ENCODE measurements at places on chromosomes 1 and 21.

DNA sequence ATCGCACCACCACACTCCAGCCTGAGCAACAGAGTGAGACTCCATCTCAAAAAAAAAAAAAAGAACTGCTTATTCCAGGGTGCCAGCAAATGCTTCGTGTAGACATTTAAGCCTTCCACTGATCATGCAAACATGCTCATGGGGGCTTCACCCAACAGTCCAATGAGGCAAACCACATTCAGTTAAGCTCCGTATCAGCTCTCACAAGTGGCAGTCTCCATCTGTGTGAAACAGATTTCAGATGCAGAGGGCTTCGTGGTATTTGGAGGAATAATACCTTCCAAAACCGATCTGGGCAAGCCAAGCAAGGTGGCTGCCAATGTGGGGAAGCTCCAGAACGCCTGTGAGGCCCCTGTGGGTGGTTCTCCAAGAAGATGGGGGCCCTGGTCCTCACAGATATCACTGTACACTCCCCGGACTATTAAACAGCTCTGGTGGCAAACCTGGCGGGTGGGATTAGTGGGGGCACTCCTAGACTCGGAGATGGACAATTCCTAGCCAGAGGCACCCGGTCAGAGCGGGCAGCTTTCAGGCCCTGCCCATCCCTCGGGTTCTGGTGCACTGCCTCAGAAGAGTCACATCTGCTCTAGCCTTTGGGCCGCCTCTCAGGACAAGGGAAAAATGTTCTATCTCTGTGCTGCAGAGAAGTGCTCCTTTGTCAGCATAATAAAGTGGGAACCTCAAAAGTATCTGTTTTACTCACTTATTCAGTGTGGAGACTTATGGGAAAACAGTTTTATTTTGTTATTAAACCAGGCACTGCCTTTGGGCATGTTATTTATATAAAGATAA, 10.2 kb downstream of the CREG1 start:
- DNase-seq: no peak

DNA sequence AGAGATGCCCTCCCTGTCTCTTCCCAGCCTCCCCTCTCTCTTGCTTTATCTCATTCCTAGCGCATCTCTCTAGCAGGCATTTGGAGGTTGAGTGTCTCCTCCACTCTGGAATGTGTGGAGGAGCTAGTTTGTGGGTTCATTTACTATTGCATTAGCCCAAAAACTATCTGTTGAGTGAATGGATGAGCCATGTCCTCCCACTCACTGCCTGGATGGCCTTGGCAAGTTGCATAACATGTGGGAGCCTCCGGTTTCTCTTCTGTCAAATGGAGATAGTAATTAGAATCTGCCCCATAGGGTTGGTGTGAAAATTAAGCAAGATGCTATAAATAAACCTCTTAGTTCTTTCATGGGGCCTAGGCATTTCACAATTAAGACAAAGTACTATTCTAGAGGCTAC, 181.8 kb downstream of the KAZN start:
- no peak for DNase-seq

DNA sequence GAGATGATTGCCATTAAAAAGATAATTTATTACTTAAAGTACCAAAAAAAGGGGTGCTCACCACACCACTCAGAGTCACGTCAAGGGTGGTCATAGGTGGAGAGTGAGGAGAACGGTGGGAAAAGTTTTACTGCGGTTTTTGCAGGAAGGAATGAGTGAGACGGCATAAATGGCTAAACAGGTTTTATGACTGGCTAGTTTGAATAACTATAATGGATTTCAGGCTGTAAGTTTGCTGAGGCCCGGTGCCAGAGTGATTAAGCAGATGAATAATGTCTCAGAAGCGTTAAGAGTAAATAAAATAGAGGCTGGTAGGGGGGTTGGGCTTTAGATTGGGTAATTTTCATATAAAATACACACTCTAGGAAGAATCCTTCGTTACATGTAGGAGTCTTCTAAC, 1337.8 kb downstream of the AMY1C start:
- no peak for DNase-seq

DNA sequence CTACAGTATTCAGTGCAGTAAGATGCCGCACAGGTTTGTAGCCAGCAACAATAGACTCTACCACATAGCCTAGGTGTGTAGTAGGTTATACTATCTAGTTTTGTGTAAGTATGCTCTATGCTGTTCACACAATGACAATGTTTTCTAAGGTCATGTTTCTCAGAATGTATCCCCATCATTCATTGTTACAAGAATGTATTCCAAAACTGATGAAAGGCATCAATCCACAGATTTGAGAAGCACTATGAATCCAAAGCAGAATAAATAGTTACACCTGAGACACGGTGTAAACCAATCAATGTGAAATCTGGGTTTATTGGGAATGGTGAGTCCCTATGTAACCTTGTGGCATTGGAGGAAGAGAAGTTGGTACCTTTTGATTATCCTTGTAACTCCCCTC, 54.5 kb upstream of the MARK1 start:
- no peak for DNase-seq

DNA sequence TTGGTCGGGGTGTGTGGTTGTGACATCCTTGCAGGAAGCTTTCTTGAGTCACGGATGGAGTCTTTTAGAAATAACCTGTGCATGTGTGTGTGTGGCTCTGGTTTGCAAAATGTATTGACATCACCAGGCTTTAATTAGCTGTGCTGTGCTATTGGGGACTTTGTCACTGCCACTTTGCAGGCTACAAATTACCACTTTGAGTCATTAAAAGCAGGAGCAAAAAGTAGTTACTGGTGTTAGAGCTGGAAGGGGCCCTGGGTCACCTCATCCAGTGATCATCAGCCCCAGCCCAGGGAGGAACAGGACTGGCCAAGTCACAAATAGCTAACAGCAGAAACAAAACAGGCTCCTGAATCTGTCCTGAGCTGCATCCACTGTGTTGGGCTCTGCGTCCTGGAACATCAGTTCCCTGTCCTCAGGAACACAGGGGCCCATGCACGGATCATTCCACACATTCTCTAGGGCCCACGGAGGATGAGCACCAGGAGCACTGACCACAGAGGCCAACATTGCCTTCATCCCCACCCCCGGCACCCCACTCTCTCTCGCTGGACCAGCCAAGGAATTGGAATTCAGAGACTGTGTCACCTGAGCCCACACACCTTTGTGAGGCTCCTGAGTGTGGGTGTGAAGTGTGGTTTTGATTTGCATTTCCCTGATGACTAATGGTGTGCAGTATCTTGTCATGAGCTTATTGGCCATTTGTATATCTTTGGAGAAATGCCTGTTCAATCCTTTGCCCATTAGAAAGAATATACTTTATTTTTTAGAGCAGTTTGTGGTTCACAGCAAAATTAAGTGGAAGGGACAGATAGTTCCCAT, 280.1 kb upstream of the C1orf174 start:
- DNase-seq: no peak

GRCh38 chr1:172812118-172812517, 153.2 kb downstream of the FASLG start:
- DNase-seq: no peak

DNA sequence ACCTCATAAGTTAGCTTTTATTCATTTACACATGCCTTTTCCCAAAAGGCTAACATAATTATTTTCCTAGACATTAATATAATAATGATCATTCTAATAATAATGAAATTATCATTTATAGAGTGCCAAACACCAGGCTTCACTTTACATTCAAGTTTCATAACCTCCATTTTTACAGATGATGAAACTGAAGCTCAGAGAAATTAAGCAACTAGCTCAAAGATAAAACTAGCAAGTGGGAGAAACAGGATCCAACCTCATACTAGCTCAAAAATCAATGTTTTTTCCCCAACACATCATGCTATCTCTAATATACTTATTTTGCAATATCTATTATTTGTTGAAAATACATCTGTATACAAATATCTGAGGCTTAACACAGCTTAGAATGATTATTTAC, 14.0 kb downstream of the LPGAT1 start:
- DNase-seq: no peak

GRCh38 chr1:236868625-236869467, 73.8 kb downstream of the MTR start:
- peak; percentile 66 for DNase-seq

- DNase-seq: peak; percentile 76
These were observed 14.4 kb downstream of the SMYD3 start for GRCh38 chr1:246492611-246493245.

GRCh38 chr1:218249338-218250140, 35.6 kb upstream of the RRP15 start:
- DNase-seq: peak; percentile 43

DNA sequence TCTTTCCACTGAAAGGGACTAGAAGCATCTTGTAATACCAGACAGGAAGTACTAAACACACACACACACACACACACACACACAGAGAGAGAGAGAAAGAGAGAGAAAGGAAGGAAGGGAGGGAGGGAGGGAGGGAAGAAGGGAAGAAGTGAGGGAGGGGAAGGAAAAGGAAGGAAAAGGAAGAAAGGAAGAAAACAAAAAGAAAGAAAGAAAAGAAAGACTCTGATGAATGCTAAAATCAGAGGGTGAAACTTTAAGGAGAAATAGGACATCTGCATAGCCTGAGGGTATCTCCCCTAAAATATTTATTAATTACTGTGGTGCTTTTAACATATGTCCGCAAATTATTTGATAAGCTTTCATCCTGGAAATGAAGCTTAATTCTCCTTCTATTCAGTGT, 10.6 kb downstream of the TRIT1 start:
- no peak for DNase-seq

DNA sequence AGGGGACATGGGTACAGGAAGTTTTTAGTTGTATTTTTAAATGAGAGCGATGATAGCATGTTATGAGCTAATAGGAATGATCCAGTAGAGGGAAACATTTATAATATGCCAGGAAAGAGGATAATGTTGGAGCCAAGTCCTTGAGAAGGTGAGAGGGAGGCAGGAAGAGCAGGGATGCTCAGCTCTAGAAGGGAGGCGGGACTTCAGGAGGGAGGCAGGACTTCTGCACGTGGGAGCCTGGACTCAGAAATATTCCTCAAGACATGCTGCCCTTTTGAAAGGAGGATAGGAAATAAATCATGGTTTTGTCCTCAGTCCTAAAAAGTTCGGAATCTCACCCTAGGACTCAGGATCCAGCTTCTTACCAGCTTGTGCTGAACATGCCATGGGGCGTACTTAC, 5.9 kb downstream of the ADARB1 start:
- DNase-seq: no peak

DNA sequence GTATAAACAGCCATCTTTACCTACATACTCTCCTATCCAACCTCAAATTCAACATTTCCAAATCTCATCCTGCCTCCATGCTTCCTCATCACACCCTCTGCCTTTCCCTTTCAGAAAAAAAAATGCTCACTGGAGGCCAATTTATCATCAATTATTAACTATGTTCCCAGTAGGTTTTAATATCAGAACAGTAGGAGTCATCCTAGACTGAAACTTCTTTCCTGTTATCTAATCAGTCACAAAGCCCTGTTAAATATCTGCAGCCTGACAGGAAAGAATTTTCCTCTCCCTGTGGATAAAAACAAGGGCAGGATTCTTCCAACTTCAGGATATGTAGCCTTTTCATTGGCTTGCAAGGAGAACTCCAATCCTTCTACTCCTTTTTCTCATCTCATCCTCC, 28.4 kb downstream of the EGLN1 start:
- DNase-seq: no peak

- peak; percentile 38 for DNase-seq
These were observed 1.5 kb downstream of the MORC3 start for GRCh38 chr21:36321325-36322082.

DNA sequence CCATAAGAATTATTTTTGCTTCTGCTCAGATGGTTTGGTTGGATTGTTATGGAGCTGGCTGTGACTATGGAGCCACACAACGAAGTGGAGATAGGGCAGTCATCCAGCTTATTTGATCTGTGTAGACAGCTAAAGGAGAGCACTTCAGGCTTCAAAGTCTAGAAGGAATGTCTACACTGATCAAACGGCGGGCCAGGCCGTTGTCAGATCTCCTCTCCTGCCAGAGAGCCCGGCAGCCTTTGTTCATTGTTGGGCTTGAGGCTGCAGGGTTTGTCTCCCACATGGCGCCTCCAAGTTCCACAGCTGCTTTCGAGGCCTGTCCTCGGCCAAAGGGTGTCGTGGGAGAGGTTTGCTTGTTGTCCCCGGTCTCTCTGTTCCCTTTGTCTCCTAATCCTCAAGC, 2.8 kb upstream of the STMN1 start:
- DNase-seq: no peak

DNA sequence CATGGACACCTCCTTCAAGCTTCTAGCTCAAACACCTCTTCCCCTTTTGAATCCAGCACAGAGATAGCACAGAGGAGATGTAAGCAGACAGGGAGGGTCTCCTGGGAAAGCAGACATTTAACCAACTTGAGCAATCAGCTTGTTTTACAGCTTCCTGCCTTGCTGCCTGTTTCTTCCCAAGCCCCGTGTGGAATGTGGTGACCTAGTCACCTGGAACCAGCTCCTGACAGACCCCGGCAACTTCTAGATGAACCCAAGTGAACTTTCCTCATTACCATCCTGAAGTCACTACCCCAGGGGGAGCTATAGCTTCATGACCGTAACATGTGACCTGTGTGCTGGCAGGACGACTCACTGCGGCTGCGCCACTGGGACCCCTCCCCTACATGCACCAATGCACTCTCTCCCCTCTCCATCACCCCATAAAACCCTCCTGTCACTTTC, 24.1 kb upstream of the TTF2 start:
- DNase-seq: no peak

GRCh38 chr1:61279570-61279969, 197.2 kb downstream of the NFIA start:
- DNase-seq: no peak

GRCh38 chr1:168759077-168759476, 30.1 kb upstream of the DPT start:
- DNase-seq: no peak

GRCh38 chr1:172308577-172308976, 111.9 kb upstream of the C1orf105 start:
- no peak for DNase-seq

- no peak for DNase-seq
These were observed 37.7 kb upstream of the LRP8 start for GRCh38 chr1:53365437-53366063.

- no peak for DNase-seq
These were observed 5.8 kb downstream of the ATP1B1 start for GRCh38 chr1:169112241-169112640.

- DNase-seq: no peak
These were observed 127.1 kb downstream of the MAST2 start for GRCh38 chr1:45930258-45931150.

GRCh38 chr1:62391369-62391971, 45.4 kb upstream of the USP1 start:
- no peak for DNase-seq

DNA sequence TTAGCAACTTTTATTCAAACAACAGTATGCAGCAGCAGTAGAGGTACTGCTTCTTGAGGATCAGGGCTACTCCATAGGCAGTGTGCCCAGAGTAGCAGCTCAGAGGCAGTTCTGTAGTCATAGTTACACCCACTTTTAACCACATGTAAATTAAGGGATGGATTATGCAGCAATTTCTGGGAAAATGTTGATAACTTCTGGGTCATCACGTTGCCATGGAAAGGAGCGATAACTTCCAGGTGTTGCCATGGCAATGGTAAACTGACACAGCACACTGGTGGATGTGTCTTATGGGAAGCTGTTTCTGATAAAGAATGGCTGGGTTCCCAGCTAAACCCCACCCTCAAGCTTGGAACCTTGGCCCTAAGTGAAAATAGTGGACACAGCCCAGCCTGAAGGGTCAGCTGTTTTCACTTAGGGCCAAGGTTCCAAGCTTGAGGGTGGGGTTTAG, 29.0 kb upstream of the PLA2G2A start:
- DNase-seq: no peak

GRCh38 chr1:205563927-205564441, 59.5 kb downstream of the CDK18 start:
- no peak for DNase-seq

All from NCI-H2081 (cell line).